NCI-H82 (cell line): ENCODE measurements at places on chromosomes 11 and 22.

DNA sequence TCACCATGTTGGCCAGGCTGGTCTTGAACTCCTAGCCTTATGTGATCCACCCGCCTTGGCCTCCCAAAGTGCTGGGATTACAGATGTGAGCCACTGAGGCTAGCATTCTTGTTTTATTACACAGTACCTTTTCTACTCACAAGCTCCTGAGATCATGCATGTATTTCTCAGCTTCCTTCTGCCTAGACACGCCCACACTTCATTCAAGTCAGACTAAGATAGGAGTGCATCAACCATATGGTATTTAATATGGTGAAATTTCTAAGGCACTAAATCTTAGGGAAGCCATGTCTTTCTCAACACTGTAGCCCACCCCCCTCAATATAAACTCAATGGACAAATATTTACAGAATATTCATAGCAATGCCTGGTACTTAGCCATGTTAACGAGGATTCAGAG lies 62.1 kb downstream of the SLC25A17 start:
- no peak for DNase-seq

DNA sequence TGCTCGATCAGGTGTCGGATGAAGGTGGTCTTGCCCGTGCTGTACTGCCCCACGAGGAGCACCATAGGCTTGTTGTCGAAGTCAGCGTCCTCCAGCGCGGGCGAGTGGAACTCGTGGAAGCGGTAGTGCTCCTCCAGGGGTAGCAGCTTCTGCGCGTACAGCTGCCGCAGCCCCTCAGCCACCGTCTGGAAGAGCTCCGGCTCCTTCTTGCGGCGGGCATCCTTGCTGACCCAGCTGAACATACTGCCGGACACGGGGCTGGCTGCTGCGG lies 263 bp downstream of the EHD1 start:
- no peak for DNase-seq

DNA sequence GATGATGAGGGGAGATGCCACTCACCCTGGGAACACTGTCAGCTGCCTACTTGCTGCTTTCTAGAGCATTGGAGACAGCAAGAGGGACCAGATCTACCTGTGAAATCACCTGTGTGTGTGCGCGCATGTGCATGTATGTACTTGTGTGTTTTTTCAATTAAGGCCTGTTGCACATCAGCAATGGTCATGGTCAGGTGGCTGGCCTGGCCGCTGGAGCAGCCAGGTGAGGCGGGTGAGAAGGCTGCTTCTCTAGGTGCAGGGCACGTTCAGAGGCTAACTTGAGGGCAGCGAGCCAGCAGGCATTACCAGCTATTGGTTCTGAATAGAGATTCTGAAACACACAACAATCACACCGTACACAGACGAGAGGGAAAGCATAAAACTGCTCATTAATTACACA lies 65.1 kb downstream of the PARVG start:
- DNase-seq: no peak

- no peak for DNase-seq
Measured at GRCh38 chr11:1445741-1446445, 40.7 kb downstream of the MOB2 start.

GRCh38 chr11:61690706-61691379 lies 10.7 kb downstream of the DAGLA start:
- DNase-seq: no peak

DNA sequence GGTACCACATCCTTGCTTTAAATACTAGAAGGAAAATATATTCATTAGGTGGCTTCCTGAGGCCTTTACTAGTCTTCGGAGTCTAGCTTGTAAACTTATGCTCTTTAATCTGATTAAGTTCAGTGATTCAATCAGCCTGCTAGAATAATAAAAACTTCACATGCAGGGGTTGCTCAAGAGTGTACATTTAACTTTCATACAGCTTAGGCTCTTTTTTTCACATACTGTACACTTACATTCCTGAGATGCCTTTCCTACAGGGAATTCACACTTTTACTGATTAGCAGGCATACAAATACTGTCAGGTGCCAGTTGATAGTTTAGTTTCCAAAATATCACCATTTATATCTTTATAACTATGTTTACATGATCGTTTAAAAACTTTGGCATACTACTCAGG lies 3.2 kb upstream of the ANO5 start:
- peak; percentile 20 for DNase-seq

DNA sequence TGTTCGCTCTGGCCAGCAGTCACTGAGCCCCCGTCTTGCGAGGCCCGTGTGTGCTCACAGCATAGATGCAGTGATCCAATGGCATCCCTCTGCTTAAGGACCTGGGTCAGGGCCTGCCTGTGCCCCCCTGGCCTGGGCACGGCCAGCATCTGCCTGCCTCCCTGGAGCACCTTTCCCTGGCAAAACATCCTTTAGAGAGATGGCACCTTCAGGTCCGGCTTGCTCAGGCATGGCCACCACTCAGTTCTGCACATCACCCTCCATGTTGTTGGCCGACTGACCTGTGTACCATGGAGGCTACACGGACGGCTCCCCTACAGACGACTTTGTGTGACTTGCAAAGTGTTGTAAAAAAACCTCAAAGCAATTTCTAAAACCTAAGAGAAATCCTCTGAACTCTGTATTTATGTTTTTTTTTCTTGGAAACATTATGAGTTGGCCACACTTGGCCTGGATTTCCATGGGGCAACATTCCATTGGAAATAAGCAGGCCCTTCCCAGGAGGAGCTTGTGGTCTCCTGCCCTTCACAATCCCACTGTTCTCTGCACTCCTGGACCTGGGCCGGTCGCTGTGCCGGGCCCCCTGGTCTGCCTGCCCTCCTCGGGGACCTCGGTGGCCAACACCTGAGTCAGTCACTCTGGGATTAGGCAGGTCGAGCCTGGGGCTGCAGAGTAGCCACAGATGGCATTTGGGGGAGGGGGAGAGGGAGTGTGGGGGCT lies 592.4 kb downstream of the TBC1D22A start:
- peak; percentile 10 for DNase-seq

GRCh38 chr22:25420471-25420924 lies 144.0 kb upstream of the GRK3 start:
- DNase-seq: no peak

DNA sequence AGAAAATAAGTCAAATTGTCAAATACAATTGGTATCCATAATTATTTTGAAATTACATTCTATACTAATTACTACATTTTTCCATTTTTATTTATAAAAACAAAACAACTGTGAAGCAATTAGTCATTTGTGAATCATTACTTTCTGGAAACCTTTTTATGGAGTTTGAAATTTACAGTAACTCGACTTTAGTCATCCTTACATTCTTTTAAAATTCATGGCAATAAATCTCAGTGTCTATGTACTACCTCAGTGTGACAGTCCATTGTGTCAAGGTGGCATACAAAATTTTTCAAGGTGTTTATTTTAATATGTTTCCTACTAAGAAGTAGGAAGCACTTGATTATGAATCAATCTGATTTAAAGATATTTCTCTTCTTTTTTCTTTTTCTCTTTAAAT lies 1949.4 kb upstream of the RAG2 start:
- no peak for DNase-seq

DNA sequence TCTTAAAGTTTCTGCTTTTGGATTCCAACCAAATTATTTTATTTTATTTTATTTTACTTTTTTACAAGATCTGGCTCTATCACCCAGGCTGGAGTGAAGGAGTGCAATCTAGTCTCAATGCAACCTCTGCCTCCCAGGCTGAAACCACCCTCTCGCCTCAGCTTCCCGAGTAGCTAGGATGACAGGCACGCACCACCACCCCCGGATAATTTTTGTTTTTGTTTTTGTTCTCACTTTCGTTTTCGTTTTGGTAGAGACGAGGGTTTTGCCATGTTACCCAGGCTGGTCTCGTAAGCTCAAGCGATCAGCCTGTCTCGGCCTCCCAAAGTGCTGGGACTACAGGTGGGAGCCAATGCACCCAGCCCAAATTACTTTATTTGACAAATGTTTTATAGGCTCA lies 219.8 kb downstream of the ETS1 start:
- no peak for DNase-seq

- no peak for DNase-seq
Measured at GRCh38 chr11:17591293-17591692, 44.2 kb downstream of the OTOG start.

DNA sequence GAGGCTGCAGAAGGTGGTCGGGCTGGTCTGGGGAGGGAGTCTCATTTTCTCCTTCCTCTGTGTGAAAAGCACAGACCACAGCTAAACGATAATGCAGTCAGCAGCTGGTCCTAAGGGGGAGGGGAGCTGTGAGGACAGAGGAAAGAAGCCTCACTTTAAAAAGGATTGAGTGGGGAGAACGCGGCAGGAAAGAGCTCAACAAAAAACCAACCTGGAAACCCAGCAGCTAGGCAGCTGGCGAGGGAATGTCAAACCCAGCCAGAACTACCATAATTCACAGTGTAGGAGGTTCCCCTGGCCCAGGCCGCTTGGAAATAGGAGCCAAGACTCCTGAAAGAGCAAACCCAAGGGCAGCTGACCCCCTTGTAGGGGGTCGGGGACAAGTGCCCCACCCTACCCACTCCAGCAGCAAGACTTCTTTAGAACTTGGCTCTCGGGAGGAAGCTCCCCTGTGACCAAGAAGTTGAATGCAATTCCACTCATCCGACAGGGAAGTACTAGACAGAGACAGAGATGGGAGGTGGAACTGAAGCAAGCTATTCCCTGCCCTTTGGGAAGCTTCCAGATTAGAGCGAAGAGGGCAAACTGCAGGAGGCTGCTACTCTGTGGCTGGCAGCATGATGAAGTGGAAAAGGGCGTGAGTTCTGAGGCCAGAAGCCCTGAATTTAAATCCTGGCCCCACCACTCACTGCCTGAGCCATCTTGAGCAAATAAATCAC lies 16.5 kb upstream of the DGKZ start:
- peak; percentile 73 for DNase-seq

- peak; percentile 93 for DNase-seq
Measured at GRCh38 chr11:44509296-44509695, 56.2 kb upstream of the CD82 start.

DNA sequence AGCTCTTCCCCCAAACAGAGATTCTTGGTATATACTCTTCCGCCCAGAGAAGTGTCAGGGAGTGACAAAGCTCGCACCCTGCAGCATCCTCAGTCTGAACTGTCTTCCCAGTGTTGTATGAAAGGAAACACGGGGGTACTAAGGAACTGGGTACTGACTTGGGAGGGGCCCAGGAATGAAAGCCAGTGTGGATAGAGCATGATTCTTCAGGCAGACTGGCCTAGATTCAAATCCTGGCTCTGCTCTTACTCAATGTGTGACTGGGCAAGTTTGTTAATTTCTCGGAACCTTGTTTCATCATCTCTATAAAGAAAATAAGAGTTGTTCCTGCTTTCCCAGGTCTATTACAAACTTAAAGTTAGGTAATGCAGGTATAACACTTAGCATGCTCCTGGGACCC lies 266.0 kb upstream of the NARS2 start:
- no peak for DNase-seq
